OCI-M1 (cell line): ENCODE measurements at places on chromosomes 11 and 22.
A peak's percentile ranks its signal among the peaks of the same experiment; 100 is the strongest.

DNA sequence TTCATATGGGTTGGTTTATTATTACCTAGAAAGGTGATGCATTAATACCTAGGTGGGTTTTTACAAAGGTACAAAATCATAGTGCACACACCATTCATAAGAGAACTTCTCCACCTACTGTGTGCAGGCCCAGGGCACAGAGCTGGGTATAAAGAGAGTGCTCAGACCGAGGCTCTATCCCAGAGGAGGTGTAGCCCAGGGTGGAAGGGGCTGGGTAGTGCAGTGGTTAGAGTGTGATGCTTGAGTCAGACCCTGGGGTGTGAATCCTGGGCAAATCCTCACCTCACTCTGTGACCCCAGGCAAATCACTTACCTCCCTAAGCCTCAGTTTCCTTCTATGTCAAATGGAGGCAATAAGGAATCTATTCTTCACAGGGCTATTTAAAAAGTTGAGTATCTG lies 32.2 kb downstream of the PARVG start:
- no peak for DNase-seq

- no peak for DNase-seq
Observed at GRCh38 chr22:43740587-43741270, 71.4 kb downstream of the EFCAB6 start.

DNA sequence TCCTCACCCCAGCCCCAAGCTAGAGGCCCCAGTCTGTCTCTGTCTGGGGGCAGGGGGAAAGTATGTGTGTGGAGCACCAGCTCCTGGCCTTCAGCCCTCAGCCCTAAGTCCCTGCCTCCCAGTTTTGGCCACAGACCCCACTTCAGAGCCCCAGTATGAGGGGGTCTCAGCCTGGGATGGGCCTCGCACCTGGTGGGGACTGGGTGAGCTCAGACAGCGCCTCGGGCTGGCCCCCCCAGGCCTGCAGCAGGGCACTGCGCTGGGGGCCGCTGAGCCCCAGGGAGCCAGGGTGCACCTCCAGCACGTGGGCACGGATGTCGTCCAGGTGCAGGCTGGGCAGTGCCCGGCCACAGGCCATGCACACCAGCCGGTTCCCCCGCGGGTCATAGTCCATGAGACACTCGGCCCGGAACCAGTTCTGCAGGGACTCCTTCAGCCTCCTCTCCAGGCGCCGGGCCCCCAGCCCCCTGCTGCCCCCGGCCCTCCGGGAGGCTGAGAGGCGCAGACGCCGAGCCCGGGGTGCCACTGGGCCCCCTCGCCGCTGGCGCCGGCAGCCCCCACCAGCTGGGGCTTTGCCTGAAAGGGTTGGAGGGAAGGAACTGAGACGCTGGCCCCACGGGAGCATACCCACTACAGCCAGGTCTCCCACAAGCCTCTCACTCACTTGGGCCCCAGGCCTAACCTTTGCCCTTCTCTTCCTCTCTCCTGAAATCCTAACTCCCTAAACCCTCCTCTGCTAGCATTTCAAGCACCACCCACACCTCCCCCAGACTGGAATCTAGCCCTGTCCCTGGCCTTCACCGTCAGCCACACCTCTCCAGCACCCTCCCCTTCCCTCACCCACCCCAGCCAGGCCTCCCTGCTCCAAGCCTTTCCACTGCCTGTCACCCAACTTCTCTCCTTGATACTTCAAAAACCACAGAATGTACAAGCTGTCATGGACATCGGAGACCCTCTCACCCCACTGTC lies 3.6 kb downstream of the ZFTA start:
- no peak for DNase-seq

DNA sequence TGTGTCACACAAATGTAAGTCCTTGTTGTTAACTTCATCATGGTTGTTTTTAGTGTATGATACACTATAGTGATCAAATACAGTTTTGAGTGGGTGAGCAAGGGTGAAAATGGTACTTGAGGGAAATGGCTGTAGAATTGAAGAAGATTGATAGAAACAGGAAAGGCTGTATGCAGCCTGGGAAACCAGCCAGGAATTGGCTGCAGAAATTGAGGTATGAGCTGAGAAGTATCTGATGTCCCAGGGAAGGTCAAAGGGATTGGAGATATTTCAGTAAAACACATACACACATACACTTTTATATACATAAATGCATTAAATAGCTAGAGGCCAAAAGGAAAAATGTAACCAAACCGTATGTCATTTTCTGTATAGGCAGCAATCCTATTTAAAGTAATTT lies 13.1 kb upstream of the YAP1 start:
- no peak for DNase-seq

- no peak for DNase-seq
Observed at GRCh38 chr11:13126430-13126829, 117.3 kb downstream of the RASSF10 start.

DNA sequence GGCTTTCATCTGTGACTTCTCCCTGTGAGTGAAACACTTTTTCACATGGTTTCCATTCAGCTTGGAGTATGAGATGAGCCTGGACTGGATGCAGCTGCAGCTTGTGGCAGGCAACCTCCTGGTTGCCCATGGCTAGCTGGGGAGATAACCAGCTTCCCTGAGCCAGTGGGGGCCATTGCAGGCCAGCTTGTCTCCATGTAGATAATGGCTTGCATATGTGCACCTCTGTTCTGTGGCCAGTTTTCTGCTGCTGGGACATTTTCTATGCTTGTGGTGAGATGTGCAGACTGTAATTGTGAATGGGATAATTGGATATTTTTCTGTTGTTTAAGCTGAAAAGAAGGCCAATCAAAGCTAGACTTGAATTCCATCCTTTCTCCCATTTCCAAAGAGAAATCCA lies 38.5 kb downstream of the INSC start:
- DNase-seq = no peak

- DNase-seq = peak; percentile 92
Observed at GRCh38 chr22:50185375-50186087, at the start of gene TRABD. TSS of gene TRABD (plus strand) at chr22:50185913. CDS start at chr22:50193061, 7,148 bp downstream.

DNA sequence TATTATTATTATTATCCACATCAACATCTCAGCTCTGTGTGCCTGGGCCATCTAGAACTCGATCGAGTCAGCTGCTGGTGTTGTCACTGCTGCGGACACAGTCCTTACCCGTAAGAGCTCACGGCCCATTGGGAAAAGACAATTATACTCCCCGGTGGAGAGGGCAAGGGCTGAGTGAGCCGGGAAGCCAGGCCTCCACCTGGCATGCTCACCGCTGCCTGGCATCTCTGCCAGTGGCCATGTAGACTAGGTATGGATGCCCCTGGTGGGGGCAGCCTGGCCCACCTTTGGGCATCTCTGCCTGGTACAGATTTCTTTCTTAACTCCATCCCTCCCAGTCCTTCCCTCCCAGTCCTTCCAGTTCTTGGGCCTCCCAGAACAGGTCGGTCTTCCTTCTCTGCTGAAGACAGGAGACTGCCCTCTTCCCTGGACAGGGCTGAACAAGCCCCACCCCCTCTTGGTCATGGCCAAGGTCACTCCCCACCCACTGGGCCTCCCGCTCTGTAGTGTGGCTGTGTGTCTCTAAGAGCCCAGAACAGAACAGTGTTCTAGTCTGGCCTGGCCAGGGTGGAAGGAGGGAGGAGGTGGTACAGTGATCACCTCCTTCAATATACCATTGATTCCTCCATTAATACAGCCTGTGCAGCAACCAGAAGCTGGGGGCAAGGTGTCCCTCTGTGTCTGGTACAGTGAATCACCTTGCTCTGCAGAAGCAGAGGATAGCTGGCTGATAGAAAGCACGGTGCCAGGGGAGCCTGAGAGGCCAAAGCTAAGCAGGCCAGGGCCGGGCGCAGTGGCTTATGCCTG lies 57.7 kb downstream of the FLRT1 start:
- DNase-seq = no peak

GRCh38 chr11:22162756-22163155 lies 30.1 kb upstream of the ANO5 start:
- DNase-seq = peak; percentile 55

DNA sequence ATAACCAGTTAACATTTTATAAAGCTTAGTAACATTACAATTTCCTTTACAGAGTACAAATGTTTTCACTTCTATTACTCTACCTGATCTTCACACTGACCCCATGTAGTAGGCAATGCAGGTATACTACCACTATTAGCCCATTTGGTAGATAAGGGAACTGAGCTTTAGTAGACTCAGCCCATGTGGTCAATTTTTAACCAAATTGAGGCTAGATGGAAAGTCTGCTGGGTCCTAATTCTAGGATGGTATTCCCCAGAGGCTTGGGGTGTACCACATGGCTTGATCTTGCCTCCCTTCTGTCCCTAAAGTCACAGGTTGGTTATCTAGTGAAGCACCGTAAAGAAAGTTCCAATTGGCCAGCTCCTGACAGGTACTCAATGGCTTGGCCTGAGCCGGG lies 48.2 kb downstream of the NRXN2 start:
- DNase-seq = no peak

DNA sequence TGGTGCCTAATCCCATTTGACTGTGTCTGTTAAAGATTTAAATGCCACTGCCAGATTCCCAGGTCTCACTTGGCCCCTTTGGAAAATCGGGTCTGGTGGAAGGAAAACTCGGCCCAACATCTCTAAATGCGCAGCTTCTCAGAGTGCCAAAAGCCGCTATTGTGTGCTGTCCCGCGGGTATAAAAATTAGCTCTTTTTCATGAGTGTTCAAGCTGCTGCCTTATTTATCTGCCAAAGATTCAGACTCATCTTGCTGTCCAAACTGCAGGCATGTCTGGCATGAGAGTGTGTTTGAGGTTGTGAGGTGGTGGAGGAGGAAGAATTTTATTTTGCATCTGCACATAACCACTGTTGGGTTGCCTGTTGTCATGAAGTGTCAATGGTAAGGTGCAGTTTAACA lies 91.4 kb downstream of the NELL1 start:
- DNase-seq = no peak

- no peak for DNase-seq
Observed at GRCh38 chr11:126782810-126783209, 217.8 kb downstream of the KIRREL3 start.

GRCh38 chr22:22954656-22955055 lies 67.0 kb downstream of the IGLL5 start:
- peak; percentile 73 for DNase-seq
